ENCODE measurements at places on chromosomes 5 and 9. TPM values are rescaled to one million over a fixed set of nuclear protein-coding genes. Genes with fewer than 3 reads are reported as not detected.

DNA sequence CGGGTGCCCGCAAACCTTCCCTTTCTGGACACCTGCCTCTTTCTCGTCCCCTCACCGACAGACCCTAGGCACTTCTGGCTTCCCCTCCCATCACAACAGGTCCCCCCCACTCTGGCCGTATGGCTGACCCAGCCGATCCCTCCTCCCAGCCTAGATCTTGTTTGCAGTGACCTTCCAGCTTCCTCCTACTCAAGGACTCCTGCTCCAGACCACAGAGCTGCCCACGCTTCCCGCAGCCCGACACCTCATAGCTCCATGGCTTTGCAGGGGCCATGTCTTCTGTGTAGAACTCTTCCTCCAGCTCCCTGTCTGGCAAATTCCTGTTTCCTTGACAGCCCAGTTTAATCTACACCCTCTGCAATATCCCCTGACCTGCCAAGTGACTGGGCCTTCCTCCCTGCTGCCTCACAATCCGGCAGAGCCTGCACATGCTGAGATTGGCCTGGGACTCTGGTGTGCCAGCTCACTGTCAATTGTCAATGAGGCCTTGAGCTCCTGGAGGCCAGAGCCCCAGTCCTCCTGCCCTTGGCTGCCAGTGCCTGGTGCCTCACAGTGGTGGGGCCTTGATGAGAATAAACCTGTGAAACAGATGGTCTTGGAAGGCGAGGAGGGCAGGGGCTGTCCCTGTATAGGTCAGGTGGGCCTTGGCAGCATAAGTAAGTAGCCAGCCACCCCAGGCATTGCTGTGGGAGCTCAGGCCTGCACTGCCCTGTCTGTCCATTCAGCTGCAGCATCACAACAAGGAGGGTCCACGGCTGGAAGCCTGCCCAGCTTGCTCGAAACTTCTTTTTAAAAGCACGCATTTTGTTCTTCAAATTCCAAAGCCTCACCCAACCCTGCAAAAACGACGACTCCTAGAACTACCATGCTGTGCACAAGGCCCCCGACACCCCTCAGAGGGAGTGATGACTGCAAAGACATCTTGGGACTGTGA lies 50.5 kb downstream of the GADD45G start:
- DNase-seq, result peak; percentile 56

Gene FGF18
- not detected for total RNA-seq

GRCh38 chr9:91849694-91850093 lies 100.3 kb downstream of the ROR2 start:
- no peak for DNase-seq

DNA sequence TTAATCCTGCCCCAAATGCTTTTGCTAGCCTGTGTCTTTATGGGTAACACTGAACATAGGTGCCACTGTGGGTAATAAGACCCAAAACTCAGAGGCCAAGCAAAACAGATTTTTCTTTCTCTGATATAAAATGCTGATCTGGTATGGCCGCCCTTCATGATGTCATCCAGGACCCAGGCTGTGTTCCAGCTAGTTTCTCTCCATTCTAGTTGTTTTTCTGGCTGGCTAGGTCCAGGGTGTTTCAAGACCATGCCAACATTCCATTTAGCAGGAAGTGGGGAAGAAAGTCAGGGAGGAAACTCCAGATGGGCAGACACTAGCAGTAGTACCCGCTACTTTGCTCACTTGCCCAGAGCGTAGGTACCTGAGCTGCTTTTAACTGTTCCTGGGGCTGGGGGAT lies 183.9 kb upstream of the OTULINL start:
- no peak for DNase-seq

DNA sequence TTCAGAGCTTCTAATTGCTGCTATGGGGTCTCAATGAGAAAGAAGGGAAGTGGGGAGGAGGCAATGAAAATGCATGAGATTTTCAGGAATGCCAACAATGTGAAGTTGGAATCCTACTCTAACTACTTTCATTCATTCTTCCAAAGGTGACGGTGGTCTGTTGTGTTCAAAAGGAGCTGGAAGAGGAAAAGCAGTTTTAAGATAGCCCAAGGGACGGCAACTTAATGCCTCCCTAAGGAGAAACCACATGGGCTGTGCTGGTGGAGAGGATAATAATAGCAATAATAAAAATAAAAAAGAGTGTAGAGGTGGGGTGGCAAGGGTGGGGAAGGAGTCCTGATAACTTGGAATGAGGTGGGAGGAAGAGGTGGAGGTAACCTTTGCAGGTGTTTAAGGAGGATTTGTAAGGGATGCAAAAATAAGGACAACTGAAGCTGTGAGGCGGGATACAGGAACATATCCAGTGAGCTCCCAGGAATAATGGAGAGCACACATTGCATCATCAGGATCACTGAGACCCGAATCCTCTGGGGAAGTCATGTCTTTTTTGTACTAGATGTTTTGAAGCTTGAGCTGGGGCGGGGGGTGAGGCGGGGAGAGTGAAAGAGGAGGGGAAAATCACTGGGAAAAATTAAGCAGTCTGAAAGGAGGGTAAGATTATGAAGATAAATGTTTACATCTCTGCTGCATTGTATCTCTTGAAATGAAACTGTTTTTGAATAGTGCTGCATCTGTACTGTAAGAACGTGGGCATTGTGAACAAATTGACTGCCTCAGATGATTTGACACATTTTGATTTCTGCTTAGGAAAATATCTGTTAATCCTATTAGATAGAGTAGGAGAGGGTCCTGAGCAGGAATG lies 120.1 kb upstream of the TMEM161B start:
- DNase-seq, result no peak

Gene TAF1L
- total RNA-seq, result not detected

DNA sequence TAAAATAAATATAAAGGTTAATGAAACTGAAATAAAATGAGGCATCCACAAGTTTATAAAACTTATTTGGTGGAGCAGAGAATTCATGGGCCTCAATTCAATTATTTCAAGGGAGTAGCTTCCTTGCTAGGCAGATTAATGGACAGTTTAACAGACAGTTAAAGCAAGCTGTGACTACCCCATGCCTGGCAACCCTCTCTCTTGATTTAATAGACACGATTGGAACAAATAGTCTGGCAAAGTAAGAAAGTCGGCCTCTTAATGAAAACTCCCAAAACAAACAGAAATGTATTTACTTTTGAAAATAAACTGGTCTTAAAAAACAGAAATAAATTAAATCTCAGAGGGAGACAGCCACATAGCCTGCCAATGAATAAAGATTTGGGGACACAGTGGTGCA lies 40.1 kb upstream of the ERCC6L2 start:
- no peak for DNase-seq

DNA sequence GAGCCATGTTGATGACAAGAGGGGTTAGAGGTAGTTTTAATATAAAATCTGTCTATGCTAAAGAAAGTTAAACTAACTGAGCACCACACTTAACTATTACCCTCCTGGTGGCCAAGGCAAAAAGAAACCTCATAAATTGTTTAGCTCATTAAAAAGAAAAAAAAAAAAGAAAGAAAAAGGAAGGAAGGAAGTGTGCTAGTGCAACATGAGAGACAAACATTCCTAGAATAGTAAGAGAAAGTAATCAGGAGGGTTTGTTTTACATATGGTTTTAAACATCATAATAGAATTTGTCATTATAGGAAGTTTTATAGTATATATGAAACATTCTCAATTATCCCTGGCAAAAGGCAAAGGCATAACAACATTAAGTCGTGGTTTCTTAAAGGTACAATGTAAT lies 152.3 kb downstream of the SNX18 start:
- DNase-seq, result no peak

DNA sequence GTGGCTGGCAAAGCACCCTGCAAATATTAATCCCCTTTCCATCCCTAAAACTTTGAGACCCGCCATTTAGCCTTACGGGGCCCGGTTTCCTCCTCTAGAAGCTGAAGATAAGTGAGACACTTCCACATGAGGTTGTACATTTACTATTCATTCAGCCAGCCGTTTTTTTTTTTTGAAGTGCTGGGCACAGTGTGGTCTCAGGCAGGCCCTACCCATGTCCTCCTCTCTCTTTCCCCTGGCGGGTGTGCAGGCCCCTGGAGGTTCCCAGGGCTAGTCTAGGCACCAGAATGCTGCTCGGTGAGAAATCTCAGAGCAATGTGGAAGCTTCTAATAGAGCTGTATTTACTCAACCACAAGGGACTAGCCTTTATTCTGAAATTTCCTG lies 107.4 kb upstream of the LARP1 start:
- DNase-seq, result no peak

Gene PCDHB7
- total RNA-seq, result 3.2 TPM

GRCh38 chr9:106025453-106025852 lies 331.1 kb downstream of the TMEM38B start:
- DNase-seq, result no peak

DNA sequence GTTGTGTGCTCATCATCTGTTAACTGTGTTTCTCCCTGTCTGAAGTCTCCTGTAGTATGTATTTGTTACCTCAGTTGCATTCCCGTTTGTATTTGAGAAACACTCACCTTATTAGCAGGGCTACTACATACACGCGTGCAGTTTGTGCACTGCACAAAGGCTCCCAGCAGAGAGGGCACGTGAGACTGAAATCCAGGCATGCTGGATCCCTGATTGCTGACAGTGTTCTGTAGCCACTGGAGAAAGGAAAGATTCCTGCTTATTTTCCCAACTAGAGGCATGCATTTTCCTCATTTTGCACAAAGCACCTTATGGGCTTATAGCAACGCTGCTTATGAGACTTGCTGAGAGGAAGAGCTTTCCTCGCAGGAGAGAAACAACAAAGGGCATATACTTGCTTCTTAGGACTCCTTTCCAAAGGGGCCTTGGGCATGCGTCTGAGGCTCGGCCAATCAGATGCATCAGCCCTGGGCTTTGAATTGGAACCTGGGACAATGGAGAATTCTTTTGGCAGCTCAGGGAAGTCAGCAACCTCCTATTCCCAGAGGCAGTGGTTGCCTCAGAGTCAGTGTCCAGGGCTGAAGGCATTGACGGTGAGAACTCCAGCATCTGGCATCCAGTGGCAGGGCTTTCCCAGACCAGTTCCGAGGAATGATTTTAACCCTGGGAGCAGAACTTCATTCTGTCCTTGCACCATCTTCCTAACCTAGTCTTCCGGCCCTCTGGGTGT lies 9.9 kb upstream of the MEGF10 start:
- no peak for DNase-seq

Gene NR4A3
- total RNA-seq, result 11.1 TPM

DNA sequence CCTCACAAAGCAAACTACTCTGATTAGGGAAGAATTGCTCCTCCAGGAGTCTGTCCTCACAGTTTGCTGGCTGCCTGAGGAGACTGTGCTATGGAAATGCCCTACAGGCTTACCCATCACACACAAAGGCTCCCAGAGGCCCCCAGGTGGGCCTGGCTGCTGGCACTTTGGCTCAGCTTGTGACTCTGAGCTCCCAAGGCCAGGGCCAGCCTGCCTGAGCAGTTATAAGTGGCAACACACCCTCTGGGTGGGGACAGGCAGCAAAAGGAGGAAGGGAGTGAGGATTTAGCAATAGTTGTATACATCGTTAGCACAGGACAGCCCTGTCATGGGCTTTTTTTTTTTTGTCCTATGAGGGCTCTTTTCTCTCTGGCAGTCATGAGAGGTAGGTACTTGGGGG lies 103.5 kb downstream of the DAPK1 start:
- DNase-seq, result no peak

Gene FXN
- 4.5 TPM for total RNA-seq

Gene PFDN1
- total RNA-seq, result 65.7 TPM

DNA sequence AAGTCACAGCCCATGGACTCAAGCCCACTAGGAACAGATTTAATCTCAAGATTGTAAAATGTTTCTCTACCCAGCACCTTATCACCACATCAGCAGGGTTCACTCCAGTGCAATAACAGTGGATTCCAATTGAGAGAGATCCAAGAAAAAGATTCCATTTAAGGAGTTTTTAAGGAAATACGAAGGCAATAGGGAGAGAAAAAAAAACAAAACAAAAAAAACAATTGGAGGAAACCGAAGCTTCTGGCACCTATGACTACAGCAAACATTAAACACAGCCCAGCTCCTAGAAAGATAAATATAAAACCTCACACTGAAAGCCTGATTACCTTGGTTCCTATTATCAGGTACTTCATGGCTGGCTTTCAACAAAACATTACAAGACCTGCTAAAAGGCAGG lies 192.7 kb downstream of the DAB2IP start:
- DNase-seq, result no peak

DNA sequence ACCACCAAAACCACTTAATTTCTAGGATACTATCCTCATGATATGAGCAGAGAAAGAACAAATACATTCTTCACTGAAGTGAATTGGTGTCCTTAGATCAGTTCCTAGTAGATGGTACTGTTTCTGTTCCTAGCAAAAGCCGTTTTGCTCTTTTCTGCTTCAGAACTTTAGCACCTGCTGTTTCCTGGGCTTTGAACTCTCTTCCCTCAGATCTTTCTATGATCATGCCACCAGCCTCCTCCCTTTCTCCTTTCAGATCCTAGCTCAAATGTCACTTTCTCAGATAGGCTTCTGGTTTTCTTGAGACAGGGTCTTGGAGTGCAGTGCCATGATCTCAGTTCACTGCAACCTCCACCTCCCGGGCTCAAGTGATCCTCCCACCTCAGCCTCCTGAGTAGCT lies 118.0 kb downstream of the EGFLAM start:
- no peak for DNase-seq

DNA sequence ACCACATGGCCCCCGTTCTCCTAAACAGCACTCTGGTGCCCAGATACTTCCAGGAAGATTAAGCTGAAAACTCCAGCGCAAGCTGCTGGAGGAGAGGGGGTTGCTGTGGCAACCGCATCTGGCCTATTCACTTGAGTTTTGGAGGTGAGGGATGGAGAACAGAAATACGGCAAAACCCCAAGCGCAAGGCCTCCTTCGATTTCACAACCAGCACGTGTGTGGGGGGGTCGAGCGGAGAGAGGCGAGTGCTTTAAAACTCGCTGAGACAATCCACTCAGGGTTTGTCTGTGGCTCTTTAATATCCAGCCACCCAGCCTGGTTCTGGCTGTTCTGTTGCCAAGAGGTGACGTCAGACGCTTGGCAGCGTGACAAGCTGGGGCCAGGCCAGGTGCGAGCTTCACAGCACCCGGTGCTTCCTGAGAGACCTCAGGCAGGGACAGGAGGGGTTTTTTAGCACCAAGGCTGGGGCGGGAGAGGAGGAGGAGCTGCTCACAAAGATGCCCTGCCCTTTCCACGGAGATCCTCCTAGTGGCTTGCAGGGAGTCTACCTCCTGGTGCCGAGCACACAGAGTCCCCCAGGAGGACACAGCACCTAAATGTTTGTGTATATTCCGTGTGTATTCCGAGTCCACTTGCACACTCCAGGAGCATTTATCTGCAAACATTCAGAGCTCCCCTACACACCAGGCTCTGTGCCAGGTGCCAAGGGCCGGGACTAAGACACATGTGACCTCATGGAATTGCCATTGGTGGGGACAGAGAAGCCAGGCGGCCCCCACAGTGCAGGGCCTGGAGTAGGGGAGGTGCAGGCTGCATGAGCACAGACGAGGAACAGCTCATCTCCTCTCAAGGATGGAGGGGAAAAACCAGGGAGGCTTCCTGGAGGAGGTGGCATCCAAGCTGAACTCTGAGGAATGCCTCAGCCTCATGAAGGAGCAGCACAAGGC lies 194.6 kb downstream of the OLFM1 start:
- DNase-seq, result peak; percentile 59

Gene SLCO6A1
- not detected for total RNA-seq

DNA sequence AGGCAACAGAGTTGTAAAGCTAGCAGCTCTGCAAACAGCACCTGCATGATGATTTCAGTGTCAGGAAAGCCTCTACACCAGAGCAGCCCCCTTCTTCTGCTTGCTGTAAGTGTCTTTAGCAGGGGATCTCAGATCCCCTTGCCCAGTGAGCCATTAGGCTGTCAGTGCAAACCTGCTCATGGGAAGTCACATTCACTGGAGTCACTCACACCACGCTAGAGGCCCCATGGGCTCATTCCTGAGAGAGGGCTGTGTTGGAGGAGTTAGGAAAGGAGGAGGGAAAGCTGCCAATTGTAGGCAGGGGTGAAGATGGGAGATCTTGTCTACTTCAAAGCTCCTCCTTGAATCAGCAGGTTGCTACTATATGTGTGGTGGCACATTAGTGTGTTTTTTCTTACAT lies 275.2 kb downstream of the SMARCA2 start:
- no peak for DNase-seq
